ENCODE measurements at places on chromosomes 1 and 21.

DNA sequence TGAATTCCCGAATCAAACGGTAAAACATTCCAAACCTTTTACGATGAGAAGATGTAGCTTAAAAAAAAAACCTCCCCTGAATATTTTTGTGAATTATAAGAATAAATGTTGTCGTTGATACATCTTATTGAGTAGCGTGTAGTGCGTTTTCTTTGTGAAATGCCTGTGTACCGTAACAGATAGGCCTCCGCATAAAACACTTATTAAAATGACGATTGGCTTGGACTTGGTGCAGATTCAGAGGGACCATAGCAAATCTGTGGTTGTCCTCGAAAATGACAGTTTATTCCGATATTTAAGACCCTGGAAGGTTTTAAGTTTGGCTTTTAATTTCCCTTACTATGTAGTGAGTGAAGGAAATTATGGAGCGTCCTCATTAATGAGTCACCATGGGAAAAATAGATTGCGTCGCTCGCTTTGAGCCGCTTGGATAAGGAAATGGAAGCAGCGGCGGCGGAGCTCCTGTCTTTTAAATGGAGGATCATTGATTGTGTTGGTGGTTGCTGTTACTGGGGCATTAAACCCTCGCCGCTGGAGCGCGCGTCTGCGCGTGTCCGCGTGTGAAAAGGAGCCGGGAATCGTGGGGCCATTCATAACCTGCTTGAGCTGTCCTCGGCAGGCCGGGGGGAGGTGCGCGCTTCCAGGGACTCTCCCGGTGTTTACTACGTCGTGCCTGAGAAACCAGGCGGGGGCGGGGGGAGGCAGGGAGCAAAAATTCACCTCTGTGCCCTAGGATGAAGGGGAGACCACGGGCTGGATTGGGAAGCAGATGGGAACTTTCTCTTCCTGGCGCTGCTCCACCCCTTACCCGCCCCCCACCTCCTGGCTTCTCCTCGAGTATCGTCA, 1.6 kb downstream of the SPEN start:
- DNase-seq, result peak; percentile 76

DNA sequence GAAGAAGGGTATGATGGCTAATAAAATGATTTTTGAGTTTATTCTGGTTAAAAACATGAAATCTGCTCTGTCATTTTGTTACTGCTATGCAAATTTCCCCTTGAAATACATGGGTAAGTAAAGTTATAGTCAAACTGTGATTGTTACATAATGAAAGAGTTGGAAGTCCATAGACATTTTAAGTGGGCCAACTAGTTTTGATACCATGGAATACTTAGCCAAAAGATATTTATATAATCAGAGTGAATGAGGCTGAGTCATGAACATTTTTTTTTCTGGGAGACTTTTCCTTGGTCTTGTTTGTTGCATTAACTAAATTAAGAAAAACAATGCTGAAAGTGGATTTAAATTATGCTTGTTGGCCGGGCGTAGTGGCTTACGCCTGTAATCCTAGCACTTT, 58.2 kb upstream of the MPC2 start:
- DNase-seq, result no peak

DNA sequence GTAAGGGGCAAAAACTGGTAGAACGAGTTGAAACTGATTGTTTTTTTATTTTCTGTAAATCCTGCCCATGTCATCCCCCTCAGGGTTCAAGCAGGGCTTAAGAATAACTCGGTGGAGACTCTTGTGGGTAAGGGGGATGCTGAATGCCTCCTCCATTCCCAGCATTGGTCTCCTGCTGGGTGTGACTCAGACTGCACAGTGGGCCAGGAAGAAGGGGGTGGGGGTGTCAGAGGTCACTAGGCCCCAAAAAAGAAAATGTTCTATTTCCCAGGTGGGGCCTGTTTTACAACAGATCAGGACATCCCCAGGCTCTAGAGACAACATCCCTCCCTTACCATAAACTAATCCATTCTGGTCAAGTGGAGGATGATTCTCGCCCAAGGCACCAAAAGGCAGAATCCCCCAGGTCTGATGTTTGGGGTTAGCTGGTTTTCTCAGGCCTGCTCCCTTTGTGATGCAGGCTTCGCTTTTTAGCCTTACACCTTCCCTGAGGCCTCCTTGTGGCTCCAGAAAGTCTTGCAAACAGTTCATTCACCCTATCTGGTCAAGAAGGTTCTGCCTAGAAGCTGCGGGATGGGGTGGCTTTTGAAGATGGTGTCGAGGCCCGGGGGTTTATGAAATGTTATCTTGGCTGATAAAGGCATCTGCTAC, 10.7 kb upstream of the GRHL3 start:
- DNase-seq, result no peak

DNA sequence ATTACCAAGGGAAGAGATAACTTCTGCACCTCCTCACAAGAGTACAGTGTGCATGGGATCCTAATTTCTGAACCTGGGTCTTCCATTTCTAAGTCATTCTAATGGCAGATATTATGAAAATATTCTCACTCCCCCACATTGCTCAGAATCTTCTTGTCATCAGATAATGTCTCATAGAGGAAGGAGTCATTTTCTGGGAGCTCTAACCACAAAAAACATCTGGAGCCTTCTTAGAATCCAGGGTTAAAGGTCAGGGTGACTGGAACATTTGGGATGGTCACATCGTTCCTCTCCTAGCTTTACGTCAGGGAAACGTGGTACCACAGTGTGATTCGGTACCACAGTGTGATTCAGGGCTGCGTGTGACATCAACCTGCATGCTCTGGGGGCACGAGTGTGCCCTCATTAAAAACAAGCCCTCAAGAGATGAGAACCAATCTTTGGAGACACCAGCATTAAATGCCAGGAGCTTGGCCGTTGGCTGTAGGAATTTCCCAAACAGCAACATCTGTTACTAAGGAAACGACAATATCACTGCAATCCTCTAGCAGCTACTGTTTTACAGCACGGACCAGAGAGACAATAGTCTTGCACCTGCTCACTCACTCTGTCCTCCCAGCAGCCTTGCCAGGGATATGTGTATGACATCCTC, 179.1 kb downstream of the PSMG1 start:
- no peak for DNase-seq

GRCh38 chr1:37846647-37847339, 12.6 kb downstream of the MTF1 start:
- no peak for DNase-seq

GRCh38 chr1:91647061-91647460, 146.4 kb downstream of the CDC7 start:
- DNase-seq, result no peak

- DNase-seq, result no peak
Measured at GRCh38 chr1:195970209-195970608, 638.0 kb downstream of the KCNT2 start.

DNA sequence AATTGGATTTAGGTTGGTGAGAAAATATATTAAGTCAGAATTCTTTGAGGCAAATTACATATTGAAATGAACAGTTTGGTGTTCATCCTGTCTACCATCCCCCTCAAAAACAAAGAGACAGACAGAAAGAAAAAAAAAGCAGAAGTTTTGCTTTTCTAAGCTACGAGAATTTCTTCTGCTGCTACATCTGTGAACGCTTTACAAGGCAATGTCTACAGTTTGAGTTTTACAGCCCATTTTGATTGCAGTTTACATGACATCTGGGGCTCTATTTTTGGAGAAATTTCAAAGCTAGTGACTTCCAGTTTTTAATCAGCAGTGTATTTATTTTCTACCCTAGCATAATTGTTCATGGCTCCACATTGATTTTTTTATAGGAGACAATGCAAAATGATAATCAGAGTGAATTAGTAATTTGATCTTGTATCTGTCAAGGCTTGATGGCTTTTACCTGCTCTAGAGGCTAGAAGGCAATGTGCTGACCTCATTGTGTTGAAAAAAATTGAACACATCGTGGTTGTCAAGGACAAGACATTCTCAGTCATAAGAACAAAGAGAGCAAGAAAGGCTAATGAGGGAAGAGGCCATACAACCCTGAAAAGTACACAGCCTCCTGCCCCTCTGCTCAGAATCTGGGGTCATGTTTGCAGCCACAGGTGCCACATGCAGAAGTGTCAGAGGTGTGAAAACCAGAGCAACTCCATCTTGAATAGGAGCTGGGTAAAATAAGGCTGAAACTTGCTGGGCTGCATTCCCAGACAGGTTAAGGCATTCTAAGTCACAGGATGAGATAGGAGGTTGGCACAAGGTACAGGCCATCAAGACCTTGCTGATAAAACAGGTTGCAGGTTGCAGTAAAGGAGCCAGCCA, 201.0 kb upstream of the CAMK1G start:
- no peak for DNase-seq

GRCh38 chr1:19680644-19681043, 16.0 kb downstream of the HTR6 start:
- DNase-seq, result no peak

DNA sequence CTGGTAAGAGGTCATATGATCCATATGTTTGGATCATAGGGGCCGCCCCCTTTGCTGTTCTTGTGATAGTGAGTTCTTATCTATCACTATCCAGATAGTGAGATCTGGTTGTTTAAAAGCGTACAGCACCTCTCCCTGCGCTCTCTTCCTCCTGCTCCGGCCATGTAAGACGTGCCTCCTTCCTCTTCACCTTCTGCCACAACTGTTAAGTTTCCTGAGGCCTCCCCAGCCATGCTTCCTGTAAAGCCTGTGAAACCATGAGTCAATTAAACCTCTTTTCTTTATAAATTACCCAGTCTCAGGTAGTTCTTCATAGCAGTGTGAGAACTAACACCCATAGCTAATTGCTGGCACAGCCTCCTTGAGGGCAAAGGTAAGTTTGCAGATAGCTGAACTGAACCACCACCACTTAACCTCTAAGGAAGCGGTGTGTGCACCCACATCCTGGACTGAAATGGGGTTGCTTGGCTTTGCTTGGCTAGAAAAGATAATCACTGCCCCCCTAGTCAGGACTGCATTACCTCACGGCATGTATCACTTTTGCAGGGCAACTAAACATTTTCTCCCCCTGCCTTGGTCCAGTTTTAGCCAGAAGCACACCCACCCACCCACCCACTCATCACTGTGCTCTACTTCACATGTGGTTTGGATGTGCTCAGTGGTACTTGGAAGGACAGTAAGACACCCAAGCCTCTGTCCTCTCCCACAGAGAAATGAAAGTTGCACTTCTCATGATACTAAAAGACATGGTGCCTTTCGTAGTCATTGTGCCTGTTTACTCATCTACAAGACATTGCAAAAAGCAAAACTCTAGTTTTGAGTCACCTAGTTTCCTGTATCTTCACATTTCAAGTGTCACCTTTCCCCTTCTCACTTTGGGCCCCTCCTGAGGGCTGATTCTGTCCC, 23.1 kb upstream of the PTAFR start:
- no peak for DNase-seq

- no peak for DNase-seq
Measured at GRCh38 chr1:156262461-156263287, 14.8 kb upstream of the PAQR6 start.

DNA sequence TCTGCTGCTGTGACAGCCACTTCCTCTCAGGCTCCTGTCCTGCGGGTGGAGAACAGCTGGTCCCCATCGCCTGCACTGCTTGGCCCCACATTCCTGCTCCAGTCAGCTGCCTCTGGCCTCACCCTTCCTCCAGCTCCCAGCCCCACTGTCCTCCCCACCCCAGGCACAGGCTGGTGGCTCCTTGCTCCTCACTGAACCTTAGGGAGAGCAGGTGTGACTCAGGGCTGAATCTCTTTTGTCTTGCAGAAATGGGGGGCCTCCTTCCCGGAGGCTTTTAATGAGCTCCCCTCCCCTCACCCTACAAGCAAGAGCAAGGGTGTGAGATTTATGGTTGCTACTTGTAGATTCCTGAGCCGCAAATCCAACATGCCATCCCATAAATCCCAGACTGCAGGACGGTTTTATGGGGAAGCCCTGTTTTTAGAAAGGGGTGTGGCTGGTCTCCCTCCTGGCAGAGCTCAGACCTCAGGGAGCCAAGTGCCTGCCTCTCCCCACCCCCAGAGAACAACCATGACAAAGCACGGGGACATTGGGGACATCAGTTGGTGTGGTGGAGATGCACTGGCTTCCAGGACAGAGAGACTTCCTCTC, 15.2 kb downstream of the CDK18 start:
- no peak for DNase-seq

GRCh38 chr1:115952547-115952946, 23.8 kb upstream of the SLC22A15 start:
- DNase-seq, result no peak

DNA sequence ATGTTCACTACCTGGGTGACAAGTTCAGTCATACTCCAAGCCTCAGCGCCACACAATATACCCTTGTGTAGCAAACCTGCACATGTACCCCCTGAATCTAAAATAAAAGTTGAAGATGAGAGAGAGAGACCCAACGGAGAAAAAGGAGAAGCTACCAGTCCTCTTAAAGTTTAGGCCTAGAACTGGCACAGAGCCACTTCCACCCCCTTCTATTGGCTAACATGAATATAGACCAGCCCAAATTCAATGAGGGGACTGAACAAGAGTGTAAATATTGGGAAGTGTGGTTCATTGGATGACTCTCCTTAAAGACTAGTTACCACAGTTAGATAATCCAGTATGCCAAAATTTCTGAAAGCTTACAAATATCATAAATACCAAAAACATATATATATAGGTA, 139.9 kb upstream of the ATP1B1 start:
- DNase-seq, result no peak

- no peak for DNase-seq
Measured at GRCh38 chr1:12420171-12420570, 190.3 kb downstream of the VPS13D start.

GRCh38 chr1:30384286-30385245, 338.8 kb downstream of the MATN1 start:
- no peak for DNase-seq

- DNase-seq, result no peak
Measured at GRCh38 chr1:183567584-183567983, 22.7 kb downstream of the NCF2 start.

- DNase-seq, result no peak
Measured at GRCh38 chr1:155200920-155201319, 6.8 kb downstream of the THBS3 start.

GRCh38 chr1:26524181-26524580, 5.4 kb upstream of the RPS6KA1 start:
- no peak for DNase-seq

DNA sequence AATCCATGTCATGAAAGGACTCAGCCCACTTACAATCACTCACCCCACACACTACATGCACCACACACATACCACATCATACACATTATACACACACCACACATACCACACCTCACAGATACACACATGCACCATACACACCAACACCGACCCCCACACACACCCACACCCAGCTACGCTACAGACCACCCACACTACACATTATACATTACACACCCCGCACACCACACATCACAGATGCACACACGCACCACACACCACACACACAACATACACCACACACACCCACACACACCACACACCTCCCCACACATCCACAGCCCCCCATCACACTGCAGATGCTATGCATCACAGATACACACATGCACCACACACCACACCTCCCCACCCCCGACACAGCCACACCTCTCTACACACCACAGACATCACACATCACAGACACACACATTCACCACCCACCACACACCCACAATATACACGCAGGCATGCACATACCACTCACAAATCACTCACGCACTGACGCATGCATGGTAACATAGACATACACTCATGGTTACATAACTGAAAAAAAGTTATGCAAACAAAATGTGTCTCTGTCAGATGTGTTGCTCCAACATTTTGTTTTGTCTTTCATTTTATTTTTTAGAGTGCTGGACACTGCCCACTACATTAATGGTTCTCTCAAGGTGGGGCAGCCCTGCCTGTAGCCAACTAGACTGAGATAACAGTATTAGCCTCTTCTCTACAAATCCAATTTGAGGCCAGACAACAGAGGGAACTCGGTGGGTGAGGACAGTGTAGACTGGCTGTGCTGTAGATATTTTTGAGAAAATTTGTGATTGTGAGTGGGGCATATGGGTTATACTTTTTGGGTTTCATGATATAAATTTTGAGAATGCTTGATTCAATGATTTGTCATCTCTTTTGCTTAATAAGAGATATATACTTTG, 15.2 kb upstream of the PGBD2 start:
- DNase-seq, result no peak

Measured in NCI-H1930 (cell line).